NCI-H1436 treated with DMSO at 0.1 percent for 48 hours (cell line): ENCODE measurements at places on chromosomes 4 and X.

GRCh38 chr4:150743564-150744342 is 161.8 kb downstream of the MAB21L2 start:
- DNase-seq, result no peak

- DNase-seq, result peak; percentile 13
Measured at GRCh38 chr4:1167244-1167949, 5.0 kb downstream of the SPON2 start.

DNA sequence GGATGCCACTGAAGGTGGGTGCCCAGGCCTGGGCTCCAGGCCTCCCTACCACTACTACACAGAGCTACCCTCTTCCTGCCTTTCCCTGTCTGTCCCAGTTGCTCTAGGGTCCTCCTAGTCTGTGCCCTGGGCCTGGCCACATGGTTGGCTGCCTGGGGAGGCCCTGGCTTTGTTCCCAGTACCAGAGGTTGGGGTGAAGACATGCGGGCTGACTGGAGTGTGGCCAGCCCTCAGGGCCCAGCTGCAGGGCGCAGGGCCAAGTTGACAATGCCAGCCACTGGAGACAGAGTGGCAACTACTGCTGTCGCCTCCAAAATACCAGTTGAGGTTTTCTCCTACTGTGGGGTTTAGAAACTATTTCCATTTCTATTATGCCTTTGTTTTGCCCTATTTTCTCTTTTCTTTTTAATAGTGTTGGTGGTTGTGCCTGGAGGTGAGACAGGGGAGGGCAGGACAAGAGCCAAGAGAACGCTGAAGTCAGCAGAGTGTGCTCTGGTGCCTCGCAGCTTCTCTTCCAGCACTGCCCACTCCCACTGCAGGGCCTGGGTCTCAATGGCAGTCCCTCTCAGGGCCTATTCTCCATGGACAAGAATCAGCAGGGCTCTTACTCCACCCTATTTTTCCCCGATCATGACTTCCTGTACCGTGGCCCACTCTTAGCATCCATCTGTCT is 32.2 kb upstream of the XPNPEP2 start:
- no peak for DNase-seq

DNA sequence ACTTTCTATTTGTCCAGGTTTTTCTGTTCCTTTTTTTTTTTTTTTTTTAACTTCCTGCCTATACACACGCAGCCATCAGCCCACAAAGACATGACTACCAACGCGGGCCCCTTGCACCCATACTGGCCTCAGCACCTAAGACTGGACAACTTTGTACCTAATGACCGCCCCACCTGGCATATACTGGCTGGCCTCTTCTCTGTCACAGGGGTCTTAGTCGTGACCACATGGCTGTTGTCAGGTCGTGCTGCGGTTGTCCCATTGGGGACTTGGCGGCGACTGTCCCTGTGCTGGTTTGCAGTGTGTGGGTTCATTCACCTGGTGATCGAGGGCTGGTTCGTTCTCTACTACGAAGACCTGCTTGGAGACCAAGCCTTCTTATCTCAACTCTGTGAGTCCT is 2.1 kb downstream of the EBP start:
- no peak for DNase-seq

- DNase-seq, result no peak
Measured at GRCh38 chr4:56655627-56656345, 25.3 kb downstream of the HOPX start.

- no peak for DNase-seq
Measured at GRCh38 chr4:57187246-57187645, 77.1 kb upstream of the IGFBP7 start.

DNA sequence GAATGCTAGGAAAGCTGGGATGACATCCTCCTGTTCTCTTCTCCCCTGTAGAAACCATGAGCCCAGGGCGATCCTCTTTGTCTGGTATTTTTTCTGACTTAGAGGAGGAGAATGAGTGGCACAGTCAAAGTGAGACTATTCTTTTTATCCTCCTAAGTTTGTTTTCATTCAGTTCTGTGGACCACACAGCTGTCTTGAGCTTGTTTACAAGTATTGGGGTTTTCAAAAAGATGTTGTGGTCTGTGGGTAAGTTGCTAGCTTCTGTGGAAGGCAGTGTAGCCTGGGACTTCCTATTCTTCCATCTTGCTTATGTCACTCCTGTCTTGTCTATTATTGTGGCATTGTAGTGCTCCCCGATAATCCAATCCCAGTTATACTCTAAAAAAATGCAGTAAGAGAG is 223.0 kb downstream of the PAPSS1 start:
- DNase-seq, result no peak
